ENCODE measurements at places on chromosomes 3 and 15.

- peak; percentile 59 for DNase-seq
These were observed 215.2 kb upstream of the PRICKLE2 start for GRCh38 chr3:64440498-64440897.

DNA sequence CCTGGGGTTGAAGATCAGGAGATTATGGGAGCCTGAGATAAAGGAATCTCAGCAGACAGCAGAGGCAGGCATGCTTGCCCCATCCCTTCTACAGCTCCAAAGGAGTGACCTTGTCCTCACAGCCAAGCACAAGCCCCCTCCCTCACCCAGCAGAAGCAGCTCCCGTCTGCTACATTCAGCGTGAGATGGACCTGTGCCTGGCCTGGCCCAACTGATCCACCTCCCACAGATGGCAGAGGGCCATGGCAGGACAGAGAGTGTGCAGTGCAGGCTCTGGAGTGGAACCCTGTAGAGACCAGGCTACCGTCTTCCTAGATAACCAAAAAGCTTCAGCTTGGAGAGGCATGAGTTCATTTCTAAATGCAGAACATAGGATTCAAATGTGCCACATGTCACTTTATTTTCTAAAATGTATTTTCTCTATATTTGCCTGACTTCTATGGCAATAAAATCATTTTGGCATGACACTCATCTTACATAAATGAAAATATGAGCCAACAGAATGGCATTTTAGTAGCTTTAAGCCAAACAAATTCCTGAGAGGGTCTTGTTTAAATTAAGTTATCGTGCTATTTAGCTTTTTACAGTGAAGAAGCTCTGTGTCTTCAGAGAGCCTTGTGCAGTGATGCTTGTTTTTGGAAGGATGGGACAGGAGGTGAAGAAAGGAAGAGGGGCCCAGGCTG, 43.7 kb downstream of the SLC12A8 start:
- no peak for DNase-seq

DNA sequence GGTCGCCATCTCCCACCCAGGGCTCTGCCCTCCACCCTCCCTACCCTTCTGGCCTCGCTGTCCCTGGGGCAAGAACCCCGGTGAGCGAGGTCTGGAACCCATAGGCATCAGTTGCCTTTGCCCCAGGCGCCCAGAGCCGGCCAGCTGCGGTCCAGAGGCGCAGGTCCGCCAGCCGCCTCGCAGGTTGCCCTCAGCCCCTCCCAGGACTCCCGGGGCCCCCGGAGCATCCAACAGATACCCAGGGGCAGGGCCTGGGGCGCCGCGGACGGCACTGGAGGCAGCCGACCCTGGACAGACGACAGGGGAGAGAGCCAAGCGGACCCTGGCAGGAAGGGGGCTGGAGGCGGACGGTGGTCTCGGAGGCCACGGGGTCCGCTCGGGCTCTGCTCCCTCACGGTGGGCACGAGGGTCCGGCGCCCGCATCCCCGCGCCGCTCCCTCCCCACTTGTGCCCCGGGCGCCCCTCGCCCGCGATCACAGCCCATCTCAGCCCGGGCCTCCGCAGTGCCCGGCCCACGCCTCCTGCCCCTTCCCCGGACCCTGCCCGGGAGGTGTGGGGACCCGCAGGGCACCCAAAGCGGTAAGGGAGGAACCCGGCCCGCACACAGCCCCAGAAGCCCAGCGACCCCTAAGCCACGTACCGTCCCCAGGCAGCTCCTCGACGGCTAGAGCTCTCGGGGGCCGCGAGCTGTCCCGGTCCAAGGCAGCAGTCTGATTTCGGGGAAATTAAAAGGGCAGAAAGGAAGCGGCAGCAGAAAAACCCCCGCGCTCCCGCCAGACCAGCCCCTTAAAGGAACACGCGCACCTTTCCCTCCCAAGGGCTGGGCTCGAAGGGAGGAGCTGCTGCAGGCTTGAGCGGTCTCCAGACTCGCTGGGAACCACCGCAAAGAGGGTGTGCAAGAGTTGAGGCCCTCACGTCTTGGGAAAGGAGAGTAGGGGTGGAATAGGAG, at the start of gene HAPLN3:
TSS of gene HAPLN3 (minus strand) at position 726 of the 949 bp plus-strand sequence. CDS start 8,246 bp downstream, outside the sequence.
- peak; percentile 55 for DNase-seq

- peak; percentile 12 for DNase-seq
These were observed 176.9 kb upstream of the LMCD1 start for GRCh38 chr3:8324747-8325146.

GRCh38 chr3:192570821-192571791, 156.2 kb downstream of the FGF12 start:
- DNase-seq, result peak; percentile 71

GRCh38 chr15:34324933-34325332, 12.6 kb downstream of the SLC12A6 start:
- DNase-seq, result no peak

- peak; percentile 69 for DNase-seq
These were observed 83.2 kb downstream of the RAB11A start for GRCh38 chr15:65952391-65953053.

GRCh38 chr15:59699810-59700431, 10.8 kb upstream of the BNIP2 start:
- DNase-seq, result no peak

DNA sequence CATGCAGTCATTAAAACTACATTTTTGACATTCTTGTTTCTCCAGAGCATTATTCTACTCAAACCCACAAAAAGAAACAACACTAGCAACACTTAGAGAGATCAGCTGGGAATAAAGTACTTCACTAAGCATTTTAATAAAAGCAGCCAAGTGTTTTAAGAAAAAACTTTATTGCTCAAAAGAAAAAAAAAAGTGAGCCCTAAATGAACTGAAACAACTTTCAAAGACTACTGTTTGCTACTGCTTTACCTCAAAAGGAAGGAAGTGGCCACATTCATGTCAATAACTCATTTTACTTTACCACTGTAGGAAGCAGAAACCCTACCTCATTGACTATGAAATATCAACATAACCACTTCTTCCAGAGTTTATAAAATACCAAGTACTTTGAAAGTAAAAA, 91.3 kb downstream of the UACA start:
- no peak for DNase-seq

GRCh38 chr15:74884428-74885223, 5.2 kb upstream of the MPI start:
- DNase-seq, result no peak

All from muscle of leg (tissue), 16 donors.